ENCODE measurements at places on chromosomes 7 and 10.

GRCh38 chr7:95004618-95005247 lies 97.3 kb downstream of the PPP1R9A start:
- no peak overlapping the region for H3K4me3 ChIP-seq
- H3K27ac ChIP-seq: no peak overlapping the region
- peaks cover 8% of the 10 kb centered on the region for H3K4me1 ChIP-seq
- no peak for DNase-seq

DNA sequence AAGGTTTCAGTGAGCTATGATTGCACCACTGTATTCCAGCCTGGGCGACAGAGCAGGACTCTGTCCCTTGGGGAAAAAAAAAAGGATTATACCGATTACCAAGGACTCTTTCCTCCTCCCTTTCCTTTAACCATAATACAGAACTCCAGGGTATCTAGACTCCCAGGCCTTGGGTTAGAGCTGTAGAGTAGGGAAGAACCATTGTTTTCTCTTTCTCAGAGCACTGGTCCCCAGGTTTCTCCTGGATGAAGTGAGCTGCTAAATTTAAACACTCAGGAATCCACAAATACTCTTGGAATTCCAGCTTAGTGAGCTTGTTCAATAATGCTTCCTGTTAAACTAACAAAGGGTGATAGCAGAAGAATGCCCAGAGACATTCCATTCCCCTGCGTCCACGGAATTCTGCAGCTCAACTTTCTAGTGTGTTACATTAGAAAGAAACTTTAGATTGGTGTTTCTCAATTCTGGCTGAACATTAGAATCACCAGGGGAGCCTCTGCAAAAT lies 14.6 kb upstream of the RPEL1 start:
- no peaks in the 10 kb centered on the region for H3K4me1 ChIP-seq
- H3K27me3 ChIP-seq: no peaks in the 10 kb centered on the region
- H3K4me3 ChIP-seq: no peak overlapping the region

DNA sequence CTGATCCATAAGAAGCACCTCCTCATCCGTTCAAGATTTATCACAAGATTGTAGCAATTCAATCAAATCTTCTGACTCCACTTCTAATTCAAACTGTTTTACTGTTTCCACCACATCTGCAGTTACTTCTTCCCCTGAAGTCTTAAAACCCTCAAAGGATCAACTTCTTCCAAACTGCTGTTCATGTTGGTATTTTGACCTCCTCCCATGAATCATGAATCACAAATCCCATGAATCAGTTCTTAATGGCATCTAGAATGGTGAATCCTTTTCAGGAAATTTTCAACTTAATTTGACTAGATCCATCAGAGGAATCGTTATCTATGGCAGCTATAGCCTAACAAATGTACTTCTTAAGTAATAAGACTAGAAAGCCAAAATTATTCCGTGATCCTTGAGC lies 122.3 kb downstream of the IMMP2L start:
- H3K4me1 ChIP-seq: no peaks in the 10 kb centered on the region
- no peak overlapping the region for H3K4me3 ChIP-seq
- H3K27me3 ChIP-seq: peaks cover 2% of the 10 kb centered on the region
- no peak overlapping the region for H3K27ac ChIP-seq

DNA sequence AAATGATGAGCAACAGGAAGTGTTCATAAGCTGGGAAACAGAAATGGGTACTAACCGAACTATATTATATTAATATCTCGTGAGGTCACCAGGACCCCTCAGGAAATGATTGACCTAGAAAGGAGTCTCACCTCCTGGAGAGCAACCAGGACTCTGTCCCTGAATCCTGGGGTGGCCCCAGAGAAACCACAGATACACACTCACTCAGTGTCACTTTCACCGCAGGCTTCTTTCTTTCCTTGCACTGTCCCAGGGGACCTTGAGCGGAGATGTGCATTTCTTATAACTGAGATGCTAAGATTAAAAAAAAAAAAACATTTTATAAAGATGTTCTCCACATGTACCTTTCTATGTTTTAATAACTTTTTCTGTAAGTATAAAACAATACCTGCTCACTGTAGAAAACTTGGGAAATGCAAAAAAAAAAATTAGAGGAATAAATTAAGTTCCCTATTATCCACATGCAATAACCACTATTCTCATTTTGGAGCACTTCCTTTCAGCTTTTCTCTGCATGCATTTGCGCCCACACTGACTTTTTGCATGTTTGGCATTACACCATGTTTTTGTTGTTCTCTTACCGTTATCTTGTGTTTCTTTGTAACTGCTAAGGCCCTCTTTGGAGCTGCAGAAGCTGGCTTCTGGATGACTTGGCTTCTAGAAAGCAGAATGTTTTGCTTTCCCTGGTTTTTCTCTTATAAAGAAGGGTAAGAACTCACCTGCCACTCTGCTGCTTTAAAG lies 15.0 kb downstream of the NOD1 start:
- no peak overlapping the region for H3K27ac ChIP-seq
- H3K4me3 ChIP-seq: no peak overlapping the region
- DNase-seq: no peak

DNA sequence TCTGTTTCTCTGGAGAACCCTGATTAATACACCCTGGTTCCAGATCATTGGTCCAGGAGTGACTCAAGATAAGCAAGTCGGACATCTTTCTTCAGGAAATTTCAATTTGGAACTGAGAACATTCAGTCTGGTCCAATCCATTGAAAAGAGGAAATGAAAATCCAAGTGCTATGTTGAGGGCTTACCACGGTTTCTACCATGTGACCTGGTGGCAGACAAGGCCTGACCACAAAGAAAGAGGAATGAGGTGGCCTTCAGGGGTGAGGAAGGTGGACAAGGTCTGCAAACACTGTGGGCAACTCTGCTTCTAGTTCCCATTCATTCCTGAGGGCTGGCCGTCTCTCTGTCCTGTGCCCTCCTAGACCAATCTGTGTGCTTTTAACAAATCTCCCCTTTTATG lies 149.2 kb upstream of the GHITM start:
- peaks cover 4% of the 10 kb centered on the region for H3K27me3 ChIP-seq
- H3K27ac ChIP-seq: no peak overlapping the region
- no peak overlapping the region for H3K4me3 ChIP-seq
- H3K36me3 ChIP-seq: no peaks in the 10 kb centered on the region
- peaks cover 20% of the 10 kb centered on the region for H3K4me1 ChIP-seq

GRCh38 chr7:69951458-69951857 lies 353.2 kb downstream of the AUTS2 start:
- no peaks in the 10 kb centered on the region for H3K27me3 ChIP-seq
- no peak overlapping the region for H3K4me3 ChIP-seq
- no peaks in the 10 kb centered on the region for H3K36me3 ChIP-seq
- no peak for DNase-seq
- peaks cover 8% of the 10 kb centered on the region for H3K4me1 ChIP-seq

DNA sequence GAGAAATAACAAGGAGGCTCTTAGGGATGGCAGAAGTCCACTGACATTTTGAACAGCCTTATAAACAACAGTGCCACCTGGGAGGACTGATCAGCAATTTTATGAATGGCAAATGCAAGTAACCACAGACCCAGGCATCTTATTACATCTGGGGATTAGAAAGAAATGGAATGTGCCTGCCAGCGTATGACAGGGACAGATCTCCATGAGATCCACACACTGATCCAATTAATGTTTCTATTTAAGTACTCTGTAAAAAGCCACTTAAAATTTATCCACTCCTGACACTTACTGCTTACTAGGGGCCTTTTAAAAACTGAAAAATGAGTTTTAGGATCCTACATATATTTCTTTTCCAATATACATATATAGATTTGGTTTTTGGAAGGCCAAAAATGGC lies 28.6 kb downstream of the PARD3 start:
- H3K27ac ChIP-seq: no peak overlapping the region
- no peak for DNase-seq
- peaks cover 2% of the 10 kb centered on the region for H3K27me3 ChIP-seq

All from immature natural killer cell (primary cell).